NCI-H1105 (cell line): ENCODE measurements at places on chromosomes 5 and 9.

GRCh38 chr5:138128334-138128733 lies 10.9 kb downstream of the NME5 start:
- no peak for DNase-seq

GRCh38 chr9:133842721-133843227 lies 104.6 kb upstream of the SARDH start:
- DNase-seq, result no peak

GRCh38 chr5:103910786-103911185 lies 348.2 kb upstream of the NUDT12 start:
- DNase-seq, result no peak

DNA sequence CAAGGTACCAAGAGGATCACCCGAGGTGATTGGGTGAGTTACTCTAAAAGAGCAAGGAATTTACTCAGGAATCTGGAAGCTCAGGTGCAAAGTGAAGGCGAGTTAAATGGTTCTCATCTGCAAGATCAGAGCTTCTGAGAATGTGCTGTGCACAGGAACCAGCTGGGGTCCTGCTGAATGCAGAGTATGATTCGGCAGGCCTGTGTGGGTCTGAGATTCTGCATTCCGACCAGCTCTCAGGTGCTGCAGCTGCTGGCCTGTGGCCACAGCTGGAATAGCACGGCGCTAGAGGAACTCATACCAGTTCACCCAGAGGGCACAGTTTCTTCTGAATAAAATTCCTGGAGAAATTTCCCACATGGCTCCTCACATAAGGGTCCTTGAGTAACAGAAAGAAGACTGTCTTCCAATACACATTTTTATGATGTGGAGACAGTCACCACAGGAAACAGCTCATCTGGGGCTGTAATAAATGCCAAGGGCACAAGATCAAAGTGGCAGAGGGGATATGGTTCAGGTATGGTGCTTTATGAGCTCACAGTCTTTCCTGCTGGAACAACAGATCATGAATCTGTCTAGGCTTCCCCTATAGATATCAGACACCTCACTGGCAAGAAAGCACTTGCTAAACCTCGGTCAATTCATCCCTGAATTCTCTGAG lies 83.9 kb downstream of the PTPN3 start:
- no peak for DNase-seq

DNA sequence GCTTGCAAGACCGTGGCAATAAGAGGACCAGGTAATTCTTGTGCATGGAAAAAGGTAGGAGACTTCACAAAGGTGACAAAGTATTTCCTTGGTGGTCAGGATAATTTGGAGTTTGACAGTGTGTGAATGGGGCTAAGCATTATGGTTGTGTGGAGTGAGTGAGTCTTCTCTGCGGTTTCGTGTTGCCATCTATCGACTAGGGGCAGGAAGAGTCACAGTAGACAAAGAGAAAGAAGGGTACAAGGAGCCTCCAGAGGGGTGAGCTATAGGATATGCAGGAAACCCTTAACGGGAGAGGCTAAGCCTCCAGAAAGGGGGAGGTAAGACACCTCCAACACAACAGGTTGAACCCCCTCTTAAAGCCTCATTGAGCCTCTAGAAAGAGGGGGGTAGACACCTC lies 64.0 kb upstream of the RANBP6 start:
- DNase-seq, result no peak

GRCh38 chr5:176153741-176154140 lies 84.5 kb upstream of the SIMC1 start:
- no peak for DNase-seq

GRCh38 chr9:70406434-70406862 lies 8.0 kb downstream of the KLF9 start:
- DNase-seq, result no peak

GRCh38 chr9:137070906-137071275 lies 534 bp upstream of the SAPCD2 start:
- no peak for DNase-seq

DNA sequence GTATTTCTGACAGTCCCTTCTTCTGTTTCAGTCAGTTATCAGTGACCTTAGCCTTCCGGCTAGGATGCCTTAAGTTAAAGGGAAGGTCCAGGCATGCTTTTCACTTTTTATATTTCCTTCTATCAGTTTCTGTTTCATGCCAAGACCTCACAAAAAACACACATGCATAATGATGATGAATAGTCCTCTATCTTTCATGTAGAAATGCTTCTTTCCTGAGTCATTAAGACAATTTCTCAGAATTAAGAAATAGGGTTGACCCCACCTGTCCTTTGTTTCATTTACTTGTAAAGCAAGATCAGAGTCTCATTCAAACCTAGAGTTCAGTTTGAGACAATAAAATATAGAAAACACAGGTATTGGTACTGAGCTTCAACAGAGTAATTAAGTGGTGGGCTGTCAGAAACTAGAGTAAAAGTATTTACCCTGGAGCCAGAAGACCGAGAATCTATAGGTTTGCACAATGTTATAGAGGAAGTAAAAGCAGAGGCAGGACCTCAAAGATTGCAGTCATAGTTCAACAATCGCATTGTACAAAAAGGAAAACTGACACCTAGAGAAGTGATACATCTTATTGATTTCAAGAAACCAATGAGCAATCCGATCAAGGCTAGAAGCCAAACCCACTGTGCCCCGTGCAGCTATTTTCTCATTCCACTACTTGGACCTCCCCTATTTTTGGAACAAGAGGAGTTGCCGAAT lies 118.7 kb upstream of the PUM3 start:
- no peak for DNase-seq

GRCh38 chr5:145295236-145295835 lies 539.8 kb downstream of the PRELID2 start:
- DNase-seq, result no peak

- DNase-seq, result peak; percentile 12
Measured at GRCh38 chr5:35026280-35026840, 21.4 kb downstream of the AGXT2 start.

GRCh38 chr5:167573370-167574127 lies 717.9 kb upstream of the WWC1 start:
- DNase-seq, result peak; percentile 42

DNA sequence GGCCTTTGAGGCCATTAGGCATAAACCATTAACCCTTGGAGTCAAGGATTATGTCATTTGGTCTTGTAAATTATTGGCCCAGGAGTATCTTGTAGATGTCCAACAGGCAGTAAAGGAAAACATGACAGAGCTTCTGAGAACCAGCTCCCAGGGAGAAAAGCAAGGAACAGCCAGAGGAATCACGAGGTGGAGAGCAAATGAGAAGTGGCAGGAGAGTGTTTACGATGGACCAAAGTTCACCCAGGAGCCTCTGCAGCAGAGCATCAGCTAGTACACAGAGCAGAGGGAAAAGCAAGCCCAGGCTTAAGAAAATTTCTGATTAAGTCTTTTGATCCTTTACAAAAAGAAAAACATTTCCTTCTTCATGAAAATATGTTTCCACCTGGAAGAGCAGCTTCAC lies 206.2 kb downstream of the NDUFS4 start:
- DNase-seq, result no peak

DNA sequence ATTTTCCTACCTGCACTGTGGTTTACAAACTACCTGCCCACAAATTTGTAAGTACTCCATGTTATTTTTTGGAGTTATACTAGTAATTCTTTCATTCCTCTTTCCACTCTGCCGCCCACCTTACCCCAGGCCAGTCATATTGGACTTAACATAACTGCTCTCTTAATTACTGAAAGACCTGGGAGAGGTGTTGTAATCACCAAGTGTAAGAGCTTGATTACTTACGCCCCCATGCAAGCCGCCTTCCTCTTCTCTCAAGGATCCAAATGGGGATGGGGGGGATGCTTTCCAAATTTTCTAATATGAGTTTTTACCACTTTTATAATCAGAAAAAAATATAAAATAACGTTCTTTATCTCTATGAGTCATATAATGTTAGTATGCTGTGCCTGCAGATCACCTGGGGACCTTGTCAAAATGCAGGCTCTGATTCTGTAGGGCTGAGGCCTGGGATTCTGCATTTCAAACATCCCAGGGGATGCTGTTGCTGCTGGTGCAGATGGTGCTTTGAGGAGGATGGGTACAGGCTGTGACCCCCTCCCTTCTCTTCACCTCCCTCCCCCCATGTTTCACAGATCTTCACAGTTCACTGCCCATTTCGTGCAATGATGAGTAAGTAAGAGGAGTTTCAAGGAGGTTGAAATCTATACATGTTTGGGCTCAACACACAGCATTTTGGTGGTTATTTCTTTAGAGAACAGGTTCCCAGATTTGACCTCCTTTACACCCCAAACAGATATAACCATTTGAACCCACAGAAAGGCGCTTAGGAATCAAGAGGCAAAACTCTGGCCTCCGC lies 87.3 kb downstream of the SEC61B start:
- DNase-seq, result no peak

DNA sequence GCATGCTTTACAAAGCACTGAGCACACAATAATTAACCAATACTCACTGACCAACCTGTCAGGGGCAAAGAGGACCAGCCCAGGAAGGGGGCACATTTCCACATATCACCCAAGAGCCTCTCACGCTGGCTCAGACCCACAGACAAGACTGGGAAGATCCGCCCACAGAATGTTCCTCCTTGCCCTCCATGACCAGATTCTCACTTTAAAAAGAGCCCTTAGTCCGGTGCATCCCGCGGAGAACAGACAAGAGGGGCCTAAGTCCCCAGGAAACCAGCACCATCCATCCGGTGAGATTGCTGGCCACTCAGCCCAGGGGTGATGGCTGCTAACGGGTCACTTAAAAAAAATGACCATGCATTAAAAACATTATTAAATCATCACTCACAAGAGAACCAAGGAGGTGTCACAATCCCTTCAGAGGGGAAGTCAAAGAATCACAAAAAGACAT lies 32.9 kb downstream of the SEMA4D start:
- no peak for DNase-seq

- no peak for DNase-seq
Measured at GRCh38 chr9:37486616-37487548, 1.1 kb downstream of the POLR1E start.

- DNase-seq, result no peak
Measured at GRCh38 chr5:79088507-79088906, 18.9 kb downstream of the BHMT2 start.

GRCh38 chr5:87876616-87877015 lies 392.0 kb downstream of the TMEM161B start:
- DNase-seq, result no peak

DNA sequence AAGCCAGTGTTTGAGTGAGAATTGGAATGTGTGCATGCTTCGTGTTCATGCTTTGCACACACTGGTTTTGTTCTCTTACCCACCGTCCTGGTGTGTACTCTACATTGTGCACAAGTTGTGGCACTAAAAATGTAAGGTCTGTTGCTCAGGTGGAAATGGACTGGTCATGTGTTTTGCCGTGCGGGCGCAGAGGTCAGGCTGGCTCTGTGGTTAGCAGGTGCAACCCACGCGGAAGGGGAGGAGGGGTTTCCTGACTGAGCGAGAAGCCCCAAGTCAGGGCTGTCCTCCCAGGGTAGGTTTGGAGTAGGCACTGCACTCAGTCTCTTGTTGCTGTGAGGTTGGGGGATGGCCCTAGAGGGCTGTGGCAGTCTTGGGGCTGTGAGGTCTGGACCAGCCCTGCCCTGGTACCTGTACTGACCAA lies 86.6 kb downstream of the EHMT1 start:
- DNase-seq, result no peak

DNA sequence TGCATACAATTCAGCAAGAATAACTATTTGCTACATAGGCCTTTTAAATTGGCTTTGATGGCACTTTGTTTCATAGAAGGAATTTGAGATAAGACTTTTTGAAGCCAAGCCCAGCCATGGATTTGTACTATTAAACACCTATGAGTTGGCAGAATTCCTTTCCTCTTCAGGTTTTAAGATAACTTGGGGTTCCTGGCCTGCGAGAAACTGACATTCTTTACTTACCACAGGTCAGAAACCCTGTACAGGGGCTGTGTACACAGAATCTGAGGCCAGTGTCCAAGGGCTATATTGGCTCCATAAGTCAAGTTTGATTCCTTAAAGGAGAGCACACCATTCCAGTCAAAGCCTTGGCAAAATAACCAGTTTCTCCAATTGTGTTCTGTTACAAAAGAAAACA lies 10.8 kb upstream of the BTNL3 start:
- DNase-seq, result no peak

- no peak for DNase-seq
Measured at GRCh38 chr5:160310140-160310539, 2.2 kb downstream of the CCNJL start.

DNA sequence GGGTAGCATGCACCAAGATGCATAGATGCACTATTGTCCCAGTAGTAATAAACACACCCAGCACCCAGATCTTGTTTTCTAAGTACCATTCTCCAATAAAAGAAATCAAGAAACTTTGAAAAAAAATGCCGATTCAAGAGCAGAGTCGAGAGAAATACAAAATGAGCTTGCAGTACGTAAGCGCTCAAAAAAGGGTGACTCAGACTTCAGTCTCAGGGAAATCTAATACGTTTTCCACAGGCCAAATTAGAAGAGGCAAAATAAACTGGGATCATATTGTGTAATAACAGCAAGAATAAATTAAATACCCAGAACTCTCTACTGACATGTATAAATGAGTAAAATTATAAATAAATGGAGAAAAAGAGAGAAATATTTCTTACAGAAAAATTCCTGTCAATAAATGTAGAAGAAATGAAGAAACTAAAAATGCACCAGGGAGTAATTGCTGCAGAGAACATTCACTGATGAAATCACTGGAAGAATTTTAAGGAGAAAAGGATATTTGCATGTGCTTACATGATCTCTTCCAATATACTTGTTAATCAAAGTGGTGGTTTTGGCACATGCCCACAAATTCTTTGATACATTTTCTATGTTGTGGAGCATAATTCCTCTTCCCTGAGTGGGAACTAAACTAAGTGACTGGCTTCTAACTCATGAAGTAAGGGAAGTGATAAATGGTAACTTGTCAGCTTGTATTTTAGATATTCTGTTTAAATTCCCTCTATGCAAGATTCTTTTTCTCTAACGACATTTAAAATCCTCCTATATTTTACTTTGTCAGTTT lies 567.6 kb upstream of the ADAMTS16 start:
- no peak for DNase-seq

GRCh38 chr5:9059920-9060691 lies 485.8 kb downstream of the SEMA5A start:
- DNase-seq, result no peak

- no peak for DNase-seq
Measured at GRCh38 chr5:141384471-141385267, 2.1 kb downstream of the PCDHGA7 start.

- DNase-seq, result no peak
Measured at GRCh38 chr5:132313366-132313765, 19.2 kb downstream of the SLC22A4 start.
